HuH-7 (cell line): ENCODE measurements at places on chromosomes 3 and 15.

DNA sequence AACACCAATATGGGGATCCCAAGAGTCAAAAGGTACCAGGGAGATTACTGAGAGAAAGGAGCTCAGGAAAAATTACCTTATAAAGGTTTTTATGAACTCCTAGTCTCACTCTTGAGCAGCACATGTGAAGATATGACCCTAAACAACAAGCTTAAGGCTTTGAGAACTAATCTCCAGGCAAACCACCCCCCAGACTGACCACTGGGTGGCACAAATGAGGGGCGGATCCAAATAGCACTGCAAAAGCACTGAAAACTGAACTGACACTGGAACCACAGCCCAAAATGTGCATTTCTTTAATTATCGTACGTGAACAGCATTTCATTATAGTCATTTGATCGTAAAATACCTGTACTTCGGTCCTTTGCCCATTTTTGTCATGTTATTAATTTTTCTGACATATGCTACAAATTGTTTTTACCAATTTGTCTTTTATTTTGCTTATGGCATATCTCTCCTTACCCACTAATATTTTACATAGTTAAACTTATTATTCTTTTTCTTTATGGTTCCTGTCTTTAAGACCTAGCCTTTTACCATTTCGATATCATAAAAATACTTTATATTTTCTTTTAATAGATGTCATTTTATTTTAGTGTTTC lies 31.5 kb upstream of the TFDP2 start:
- DNase-seq = peak; percentile 21

DNA sequence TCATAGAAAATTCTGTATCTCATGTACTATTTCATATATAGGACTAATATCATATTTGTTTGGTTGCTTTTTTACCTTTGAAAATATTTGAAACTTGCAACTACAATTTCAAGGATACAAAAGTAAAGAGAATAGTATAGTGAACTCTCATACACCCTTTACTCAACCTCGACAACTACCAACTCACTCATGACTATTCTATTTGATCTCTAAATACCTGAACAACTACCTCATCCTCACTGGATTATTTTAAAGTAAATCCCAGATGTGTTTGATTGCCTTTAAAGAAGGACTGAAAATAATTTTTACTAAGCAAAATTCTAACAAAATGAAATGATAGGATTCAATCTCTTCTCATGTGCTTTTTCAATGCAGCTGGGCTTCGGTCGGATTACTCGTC lies 12.1 kb downstream of the TMPRSS7 start:
- no peak for DNase-seq

DNA sequence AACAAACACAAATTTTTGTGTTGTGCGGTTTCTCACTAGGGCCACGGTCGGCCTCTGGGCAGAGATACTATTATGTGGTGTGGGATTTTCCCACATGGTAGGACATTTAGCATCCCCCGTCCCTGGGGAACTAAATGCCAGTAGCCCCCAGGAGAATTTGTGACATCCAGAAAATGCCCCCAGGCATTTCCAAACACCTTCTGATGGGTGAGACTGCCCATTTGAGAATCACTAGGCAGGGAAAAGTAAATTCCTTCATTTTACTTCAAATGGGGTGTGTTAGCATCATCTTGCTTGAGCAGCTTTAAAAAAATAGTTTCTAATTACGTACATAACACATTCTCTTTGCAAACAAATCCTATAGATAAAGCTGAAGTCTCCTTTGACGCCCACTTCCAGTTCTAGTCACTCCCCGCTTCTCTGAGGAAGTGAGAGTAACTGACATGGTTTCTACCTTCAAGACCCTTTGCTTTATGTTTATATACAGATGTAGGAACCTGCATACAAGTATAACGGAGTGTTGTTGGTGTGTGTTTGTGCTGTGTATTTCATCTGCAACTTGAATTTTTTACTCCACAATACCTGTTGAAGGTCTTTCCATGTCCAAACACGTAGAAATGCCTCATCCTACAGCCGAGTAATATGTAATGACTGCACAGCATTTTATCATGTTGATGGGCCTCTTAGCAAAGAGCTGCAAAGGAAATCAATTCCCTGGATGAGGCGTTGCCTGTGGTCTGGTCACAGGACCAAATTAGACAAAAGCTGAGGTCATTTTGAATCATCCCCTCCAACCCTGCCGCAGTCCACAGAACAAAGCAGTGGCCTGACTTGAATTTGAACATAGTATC lies 31.4 kb upstream of the ZBTB38 start:
- no peak for DNase-seq

- DNase-seq = no peak
Measured at GRCh38 chr3:50749822-50750221, 75.1 kb downstream of the DOCK3 start.

GRCh38 chr3:57043518-57043917 lies 16.9 kb upstream of the SPATA12 start:
- no peak for DNase-seq

DNA sequence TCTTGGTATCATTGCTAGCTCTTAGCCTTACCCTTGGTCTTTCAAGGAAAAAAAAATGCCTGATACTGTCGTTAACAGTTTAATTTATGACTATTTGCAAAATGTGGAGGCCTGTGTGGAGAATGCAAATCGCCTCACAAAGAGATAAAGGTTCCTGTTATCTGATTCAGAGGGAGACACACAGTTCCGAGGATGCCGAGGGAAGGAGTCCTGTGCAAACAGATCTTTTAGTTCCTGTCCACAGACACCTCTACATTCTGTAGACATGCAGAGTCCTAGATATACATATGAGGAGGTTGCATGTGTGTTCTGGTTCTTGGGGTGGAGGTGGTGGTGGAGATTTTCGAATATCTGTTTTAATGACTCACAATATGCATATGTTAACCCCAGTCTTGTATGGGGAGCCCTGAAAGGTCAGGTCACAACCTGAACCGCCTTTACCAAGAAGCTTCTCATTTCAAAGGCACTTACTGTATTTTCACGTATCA lies 5.7 kb downstream of the NR2F2 start:
- no peak for DNase-seq

GRCh38 chr15:92502930-92503857 lies 109.5 kb downstream of the ST8SIA2 start:
- no peak for DNase-seq

DNA sequence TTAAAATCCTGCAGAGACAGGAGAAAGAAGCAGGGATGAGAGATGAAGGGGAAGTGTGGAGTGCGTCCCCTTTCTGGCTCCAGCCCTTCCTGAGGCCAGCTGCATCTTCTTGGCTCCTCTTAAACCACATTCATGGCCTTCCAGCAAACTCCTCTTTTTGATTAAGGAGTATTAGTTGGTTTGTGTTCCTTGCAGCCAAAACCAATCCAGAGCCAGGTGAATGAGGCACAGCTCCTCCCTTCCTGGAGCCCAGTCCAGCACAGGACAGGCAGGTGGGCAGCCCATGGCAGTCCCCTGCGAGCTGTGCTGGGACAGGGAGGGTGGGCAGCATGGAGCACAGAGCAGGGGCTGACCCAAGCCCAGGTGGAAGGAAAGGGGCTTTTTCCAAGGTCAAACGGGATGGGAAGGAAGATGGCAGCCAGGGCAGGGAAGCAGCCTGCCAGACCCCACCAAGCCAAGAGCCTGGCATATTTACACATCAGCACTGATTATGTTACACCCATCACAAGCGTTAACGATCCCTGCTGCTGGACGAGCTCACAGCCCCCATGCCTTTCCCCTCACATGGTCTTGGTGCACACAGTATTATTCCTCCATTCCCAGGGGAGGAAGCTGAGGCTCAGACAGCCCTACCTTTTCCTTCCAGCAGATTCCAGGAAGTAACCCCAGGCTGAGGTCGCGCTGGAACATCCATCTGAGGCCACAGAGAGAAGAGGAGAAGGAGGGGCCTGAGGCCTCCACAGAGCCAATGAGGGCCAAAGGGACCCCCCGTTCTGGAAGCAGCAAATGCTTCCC lies 175.6 kb downstream of the SMAD6 start:
- no peak for DNase-seq

DNA sequence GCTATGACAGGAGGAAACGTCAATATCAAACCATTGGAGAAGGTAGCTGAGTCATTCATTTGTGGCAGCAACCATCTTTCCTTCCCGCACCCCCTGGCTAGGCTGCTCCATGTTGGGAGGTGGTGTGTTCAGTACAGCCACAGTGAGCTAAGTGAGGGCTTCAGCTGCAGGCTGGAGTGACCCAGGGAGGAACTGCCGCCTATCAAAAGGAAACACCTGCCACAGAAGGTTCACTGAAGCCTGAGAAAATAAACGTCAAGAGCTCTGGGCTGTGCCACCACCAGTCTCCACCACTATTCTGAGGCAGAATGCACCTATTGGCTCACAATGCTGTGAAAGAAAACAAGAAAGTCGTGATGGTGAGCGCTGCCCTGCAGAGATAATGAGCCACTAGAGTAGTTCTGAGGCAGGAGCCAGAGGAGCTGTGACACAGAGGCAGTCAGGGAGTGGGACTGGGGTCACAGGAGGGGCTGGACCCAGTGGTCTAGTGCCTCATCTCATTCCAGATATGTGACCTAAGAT lies 34.8 kb upstream of the CD47 start:
- DNase-seq = no peak

DNA sequence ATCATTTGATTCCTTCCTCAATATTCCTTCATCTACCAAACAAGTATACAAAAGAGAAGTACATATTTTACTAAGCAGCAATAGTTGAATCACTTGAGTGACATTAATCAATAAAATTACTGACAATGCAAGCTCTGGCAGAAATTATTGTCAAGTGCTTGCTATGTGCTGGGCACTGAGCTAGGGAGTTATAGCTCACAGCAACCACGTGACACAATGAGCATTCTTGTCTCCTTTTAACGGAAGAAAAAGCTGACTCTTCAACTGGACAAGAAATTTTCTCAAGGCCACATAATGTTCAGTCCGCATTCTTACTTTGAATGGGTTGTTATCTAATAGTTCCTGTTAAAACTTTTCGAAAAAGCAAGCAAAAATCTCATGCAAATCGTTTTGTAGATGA lies 500.1 kb downstream of the PYDC2 start:
- DNase-seq = no peak

GRCh38 chr15:79399606-79400005 lies 32.5 kb upstream of the MINAR1 start:
- no peak for DNase-seq

DNA sequence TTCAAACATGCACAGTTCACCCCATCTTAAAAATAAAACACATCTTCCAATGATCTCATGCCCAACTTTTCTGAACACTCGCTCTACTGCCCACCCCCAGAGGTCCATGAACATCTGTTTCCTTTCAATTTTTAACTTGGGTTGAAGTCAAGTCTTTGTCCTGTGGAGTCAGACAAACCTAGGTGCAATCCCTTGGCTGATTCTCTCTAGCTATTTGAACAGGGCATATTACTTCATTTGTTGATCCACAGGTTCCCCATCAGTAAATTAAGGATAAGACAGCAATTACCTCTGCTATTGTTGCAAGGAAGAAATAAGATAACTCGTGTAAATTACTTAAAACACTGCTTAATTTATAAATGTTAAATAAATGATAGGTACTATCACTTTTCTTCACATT lies 180.1 kb downstream of the CNTN3 start:
- no peak for DNase-seq

GRCh38 chr15:31325595-31326155 lies 960 bp upstream of the KLF13 start:
- no peak for DNase-seq

- DNase-seq = no peak
Measured at GRCh38 chr3:23659840-23660430, 145.8 kb upstream of the UBE2E1 start.

DNA sequence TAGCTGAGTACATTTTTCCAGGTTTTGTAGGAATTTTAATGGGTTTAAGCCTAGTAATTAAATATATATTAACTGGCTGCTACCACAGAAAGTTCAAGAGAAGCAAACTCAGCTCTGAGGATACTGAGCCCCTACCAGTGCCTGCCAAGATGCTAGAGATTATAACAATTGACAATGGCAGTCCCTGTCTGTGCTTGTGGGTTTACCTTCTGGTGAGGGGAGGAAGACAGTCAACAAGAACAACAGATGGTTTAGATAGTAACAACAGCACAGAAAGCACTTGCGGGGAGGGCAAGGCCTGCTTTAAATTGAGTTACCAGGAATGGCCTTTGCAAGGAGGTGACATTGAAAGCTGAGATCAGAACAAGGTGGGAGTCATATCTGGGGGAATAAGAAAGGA lies 56.6 kb upstream of the ARHGEF3 start:
- no peak for DNase-seq

- DNase-seq = no peak
Measured at GRCh38 chr15:66581972-66582537, 16.3 kb upstream of the LCTL start.

- DNase-seq = no peak
Measured at GRCh38 chr3:3665546-3665945, 133.7 kb upstream of the LRRN1 start.

- no peak for DNase-seq
Measured at GRCh38 chr3:30204126-30204525, 402.3 kb upstream of the TGFBR2 start.

- peak; percentile 46 for DNase-seq
Measured at GRCh38 chr3:43759297-43759782, 68.6 kb downstream of the ABHD5 start.

DNA sequence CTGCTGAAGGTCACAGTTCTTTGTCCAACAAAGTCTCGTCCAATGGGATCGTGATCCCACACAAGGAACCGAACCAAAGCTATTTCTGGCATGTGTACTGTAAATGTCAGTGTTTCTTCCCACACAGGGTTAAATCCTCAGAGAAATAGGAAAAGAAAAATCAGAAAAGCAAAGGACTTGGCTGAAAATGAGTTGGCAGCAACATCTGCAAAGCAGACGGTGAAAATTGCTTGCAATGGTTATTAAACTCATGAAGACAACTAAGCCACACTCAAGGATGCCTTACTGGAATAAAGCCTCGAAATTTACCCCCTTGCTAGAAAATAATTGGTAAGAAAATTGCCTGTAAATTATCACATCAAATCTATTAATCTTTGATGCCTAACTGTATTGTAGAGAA lies 195.2 kb upstream of the STRIT1 start:
- DNase-seq = no peak

GRCh38 chr3:67064105-67064504 lies 66.0 kb downstream of the KBTBD8 start:
- no peak for DNase-seq

DNA sequence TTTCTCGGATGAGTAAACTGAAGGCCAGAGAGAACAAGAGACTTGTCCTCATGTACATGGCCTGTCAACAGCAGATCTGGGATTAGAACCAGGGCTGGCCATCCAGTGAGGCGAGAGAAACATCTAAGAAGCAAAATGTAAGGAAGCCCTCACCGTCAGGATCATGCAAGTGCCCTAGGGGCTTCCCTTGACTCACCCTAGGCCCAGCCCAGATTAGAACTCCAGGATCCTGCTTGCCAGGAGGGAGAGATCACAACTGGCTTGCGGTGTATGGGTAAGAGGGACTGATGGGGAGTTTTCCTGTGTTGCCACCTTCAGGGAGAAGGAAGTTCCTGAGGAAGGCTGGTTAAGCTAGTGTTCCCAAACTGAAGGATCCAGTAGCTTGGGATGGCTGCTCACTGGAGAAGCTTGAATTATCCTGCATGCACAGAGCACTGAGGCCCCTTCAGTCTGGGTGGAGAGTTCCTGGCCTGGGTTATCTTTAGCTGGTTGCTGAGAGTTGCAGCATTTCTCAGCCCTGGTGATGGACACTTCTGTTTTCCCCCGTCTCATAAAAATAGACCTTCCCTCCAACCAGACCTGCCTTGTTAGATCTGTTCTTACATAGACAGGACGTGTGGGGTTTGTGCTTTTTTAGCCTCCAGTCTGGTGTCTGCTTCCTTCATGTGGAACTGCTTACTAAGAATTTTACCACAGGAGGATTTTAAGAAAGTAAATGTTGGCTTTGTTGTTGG lies 28.2 kb upstream of the XIRP1 start:
- no peak for DNase-seq
